ENCODE measurements at places on chromosomes 6 and 20. TPM values are rescaled to one million over a fixed set of nuclear protein-coding genes. Genes with fewer than 3 reads are reported as not detected.

SHLD1 gene
- 16.4 TPM for polyA plus RNA-seq

DNA sequence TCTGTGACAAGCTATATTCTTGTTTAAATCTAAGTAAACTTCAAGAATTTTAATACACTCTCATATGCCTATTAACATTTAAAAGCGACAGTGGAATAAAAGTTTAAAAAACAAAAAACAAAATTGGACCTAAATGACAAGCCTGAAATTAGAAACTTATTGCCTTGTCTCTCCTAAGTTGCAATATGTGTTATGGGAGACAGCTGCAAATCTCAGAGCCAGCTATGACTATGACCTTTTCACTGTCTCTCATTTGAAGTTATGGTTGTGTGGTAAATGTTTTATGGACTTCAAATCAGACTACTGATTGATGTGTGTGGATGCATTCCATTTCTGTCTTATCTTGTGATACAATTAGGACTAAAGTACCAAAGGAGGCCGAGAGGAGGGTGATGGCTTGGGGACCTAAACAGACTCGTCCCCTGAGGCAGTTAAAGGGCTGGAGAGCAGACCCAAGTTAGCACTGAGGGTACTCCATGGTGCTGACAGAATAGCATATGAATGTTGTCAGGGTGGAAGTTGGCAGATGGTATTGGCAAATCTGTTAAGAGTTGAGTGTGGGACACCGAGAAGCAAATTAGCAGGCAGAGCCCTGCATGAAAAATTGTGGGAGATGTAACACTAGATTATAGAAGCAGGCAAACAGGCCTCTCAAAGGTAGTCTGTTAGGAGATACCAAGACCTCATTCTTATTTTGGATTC, 930.1 kb upstream of the MAN1A1 start:
- no peak for DNase-seq

DNA sequence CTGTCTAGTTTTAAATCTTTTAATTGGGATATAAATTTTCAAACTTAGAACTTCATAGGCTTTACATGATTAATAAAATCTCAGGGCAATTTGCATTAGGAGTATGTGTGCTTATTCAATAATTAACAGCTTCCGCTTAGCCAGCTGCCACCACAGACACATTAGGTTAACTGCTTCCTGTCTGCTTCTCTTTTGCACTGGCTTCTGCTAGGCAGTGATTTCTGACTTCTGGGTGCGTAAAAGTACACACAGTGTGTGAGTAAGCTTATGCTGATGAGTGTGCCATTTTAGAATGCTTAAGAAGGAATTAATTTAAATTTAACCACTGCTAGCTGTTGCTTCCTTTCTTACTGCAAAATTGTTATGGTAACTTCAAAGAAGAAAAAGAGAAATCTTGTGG, 73.9 kb downstream of the F13A1 start:
- no peak for DNase-seq

- DNase-seq: no peak
Observed at GRCh38 chr20:19812056-19812455, 54.0 kb downstream of the RIN2 start.

DNA sequence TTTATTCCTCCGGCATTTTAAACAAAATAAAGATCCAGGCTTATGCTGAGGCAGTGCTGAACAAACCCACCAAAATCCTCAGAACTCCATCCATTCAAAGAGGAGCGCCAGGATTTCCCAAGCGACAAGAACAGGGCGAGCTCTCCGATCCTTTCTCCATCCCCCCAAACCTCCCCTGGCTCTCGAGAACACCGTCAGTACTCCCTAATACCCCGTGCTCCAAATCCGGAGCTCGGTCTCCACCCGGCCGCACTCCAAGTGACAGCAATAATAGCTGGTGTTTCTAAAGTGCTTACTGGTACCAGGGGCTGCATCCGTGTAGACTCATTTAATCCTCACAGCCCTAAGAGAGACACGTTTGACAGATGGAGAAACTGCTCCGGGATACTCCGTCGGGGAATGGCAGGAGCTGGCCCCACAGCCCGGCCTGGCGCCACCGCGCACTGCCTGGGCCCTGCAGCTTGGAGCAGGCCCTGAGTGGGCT, 277.1 kb upstream of the QKI start:
- DNase-seq: no peak

- no peak for DNase-seq
Observed at GRCh38 chr6:39362487-39362865, 40.0 kb upstream of the KCNK16 start.

HLA-DMB gene
- polyA plus RNA-seq: 71.0 TPM

- no peak for DNase-seq
Observed at GRCh38 chr6:95249175-95249574, 328.2 kb upstream of the MANEA start.

GRCh38 chr6:128519931-128520435, 416 bp downstream of the PTPRK start:
- peak; percentile 54 for DNase-seq

Measured in thymus (tissue), 14 donors.